ENCODE measurements at places on chromosomes 7 and 10. TPM values are rescaled to one million over a fixed set of nuclear protein-coding genes. Genes with fewer than 3 reads are reported as not detected.

Gene SCIN
- total RNA-seq: 1.5 TPM

GRCh38 chr7:44305564-44306507 is 19.6 kb downstream of the CAMK2B start:
- no peak for DNase-seq

GRCh38 chr7:78333530-78334425 is 535.2 kb downstream of the PHTF2 start:
- DNase-seq: no peak

Gene GPR158
- total RNA-seq: 0.83 TPM

DNA sequence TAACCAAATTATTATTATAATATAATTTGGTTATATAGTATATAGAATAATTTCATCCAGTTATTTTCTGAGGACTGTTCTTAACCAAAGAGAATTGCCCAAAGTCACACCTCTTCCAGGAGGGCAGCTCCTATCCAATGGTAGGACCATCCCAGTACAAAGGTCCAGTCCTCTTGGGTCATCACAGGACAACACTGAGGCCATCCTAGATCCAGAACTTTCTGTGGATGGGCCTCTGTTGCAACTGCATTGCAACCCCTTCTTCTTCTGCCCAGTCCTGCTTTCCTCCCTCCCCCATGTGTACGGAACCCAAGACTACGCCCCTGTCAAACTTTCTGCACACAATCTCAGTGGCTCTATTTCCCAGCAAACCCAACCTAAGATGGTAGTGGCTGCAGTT is 5.4 kb upstream of the HABP2 start:
- no peak for DNase-seq

- DNase-seq: no peak
These were observed 48.1 kb upstream of the CYCS start for GRCh38 chr7:25173184-25173583.
